ENCODE measurements at places on chromosomes 2 and 18.

GRCh38 chr18:32530947-32531651, 60.4 kb upstream of the GAREM1 start:
- no peak for DNase-seq

GRCh38 chr2:128405981-128406613, 87.4 kb upstream of the HS6ST1 start:
- DNase-seq: no peak

DNA sequence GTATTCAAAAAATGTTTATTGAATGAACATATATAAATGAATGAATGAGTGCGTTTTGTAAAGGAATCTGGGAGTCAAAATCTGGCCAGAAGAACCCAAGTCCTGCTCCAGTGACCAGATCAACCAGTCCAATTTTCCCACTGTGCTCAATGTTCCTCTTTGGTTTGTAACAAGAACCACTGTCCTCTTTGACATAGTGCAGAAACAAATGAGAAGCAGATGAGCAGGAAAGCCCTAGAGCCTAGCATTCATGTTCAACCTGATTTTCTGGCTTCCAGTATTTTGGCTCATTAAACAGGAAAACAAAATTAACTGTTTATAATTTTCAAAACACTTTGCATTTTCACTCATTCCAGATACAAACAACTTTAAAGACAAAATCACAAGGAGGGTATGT, 23.2 kb downstream of the FAM124B start:
- no peak for DNase-seq

DNA sequence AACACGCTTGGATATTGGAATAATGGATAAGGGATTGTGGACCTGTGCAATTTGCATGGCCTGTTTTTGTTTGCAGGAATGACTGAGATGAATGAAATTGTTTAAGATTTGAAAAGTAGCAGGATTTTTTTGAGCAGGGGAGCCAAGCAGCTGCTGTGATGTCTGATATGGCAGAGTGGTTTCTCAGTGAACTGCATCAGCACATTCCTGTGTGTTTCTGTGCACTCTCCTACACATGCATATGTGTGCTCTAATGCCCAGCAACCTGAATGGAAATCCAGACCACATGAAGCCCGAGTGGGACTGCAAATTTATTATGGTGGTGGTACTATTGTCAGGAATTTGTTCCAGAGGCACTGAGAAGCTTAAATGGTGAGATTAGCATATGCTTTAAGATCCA, 161.7 kb downstream of the PARD3B start:
- no peak for DNase-seq

DNA sequence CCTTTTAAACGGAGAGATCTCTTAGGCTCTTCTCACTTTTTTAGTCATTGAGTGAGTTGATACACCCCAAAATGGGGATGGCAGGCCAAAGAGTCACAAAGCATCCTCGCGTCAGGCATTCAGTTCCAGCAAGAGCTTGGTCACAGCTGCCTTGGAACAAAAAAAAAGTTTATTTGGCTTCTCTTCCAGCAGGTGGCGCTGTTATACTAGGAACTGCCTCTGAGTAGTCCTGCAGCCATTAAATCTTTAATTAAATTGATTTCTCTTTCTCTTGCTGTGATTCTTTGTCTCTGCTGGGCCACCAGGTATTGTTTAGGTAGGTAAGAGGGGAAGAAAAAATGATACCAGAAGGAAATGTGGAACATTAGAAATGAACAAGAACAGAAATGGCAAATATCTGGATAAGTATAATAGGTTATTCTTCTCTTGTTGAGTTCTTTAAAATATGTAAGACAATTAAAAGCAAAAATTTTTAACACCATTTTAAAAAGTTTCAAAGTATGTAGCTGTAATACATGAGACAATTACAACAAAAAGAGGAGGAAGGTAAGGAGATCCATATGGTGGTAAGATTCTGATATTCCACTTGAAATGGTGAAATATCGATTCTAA, 175.1 kb downstream of the GALNT1 start:
- DNase-seq: peak; percentile 40
